Activated naive CD8-positive, alpha-beta T cell treated with anti-CD3 and anti-CD28 coated beads, Interleukin-2, amount 50 U/mL, for 24 hours (primary cell): ENCODE measurements at places on chromosomes 12 and 14.

GRCh38 chr14:88321692-88322503 lies 1.2 kb downstream of the KCNK10 start:
- DNase-seq: no peak

DNA sequence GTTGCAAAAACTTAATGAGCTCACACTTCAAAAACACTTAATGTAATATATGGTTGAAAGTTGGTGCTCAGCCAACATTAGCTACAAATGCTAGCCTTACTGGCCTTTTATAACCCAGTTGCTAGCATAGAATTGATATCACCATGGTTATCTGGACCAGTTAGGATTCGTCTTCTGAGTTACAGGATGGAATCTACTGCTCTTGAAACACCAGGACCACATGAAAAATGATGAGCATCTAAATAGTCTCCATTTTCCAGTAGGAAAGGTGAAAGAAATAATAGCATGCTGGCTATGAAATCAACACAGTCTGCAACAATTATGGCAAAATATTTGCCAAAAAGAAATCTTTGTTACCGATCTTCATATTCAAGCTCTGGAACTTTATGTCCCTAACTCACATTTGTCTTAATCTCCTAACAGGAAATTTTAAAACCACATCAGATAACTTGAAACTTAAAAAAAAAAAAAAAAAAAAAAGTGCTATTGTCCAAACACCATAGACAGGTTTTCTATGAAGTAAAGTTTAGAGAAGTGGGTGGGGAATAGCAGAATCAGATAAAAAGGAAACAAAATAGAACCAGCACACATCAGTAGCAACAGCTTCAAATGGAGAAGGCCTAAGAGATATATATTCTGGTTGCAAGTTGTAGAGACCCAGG lies 12.6 kb upstream of the CD69 start:
- no peak for DNase-seq

DNA sequence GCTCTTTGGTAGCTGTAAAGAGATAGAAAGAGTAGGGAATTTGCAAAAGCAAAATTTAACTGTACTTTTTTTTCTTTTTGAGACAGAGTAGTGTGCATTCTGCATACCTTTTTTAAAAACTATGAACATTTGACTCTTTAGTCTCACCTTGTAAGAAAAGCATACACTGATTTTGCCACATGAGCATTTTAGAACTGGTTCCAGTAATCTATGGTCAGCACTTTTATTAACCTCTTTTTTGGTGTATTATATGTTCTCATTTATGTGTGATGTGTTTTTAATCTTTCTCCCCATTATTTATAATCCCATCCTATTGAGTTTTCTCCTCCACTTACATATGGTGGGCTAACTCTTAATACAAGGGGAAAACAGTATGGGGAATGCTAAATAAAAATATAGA lies 1111.4 kb downstream of the FLRT2 start:
- no peak for DNase-seq

- DNase-seq: no peak
Observed at GRCh38 chr12:87280893-87281292, 748.3 kb downstream of the C12orf50 start.

GRCh38 chr12:29655861-29656260 lies 127.9 kb downstream of the TMTC1 start:
- no peak for DNase-seq

- DNase-seq: no peak
Observed at GRCh38 chr12:132583411-132583710, 27.0 kb downstream of the LRCOL1 start.

DNA sequence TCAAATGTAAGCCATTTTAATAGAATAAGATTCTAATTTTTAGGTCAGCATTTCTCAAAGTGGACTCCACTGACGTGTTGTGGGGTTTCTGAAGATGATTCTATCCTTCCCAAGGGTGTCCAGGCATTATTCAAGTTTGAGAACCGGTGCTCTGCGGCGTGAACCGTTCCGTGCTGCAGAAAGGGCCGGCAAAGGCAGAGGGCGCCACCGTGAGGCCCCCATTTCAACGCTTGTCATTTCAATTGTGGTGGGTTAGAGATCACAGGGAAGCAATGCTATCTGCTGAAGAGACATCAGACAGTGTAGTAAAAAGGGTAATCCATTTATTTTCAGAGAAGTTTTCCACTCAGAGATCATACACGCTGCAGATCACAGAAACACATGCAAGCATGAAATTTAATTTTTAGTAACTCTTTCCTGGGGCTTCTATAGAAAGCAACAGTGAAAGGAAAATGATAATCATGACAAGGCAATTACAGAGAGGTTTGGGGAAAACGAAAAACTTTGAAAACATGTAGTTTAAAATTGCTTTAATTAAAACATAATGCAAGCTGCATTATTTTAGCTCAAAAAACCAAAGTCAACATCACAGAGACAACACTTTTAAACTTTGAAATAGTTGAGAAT lies 201.7 kb downstream of the EXOC5 start:
- peak; percentile 44 for DNase-seq

DNA sequence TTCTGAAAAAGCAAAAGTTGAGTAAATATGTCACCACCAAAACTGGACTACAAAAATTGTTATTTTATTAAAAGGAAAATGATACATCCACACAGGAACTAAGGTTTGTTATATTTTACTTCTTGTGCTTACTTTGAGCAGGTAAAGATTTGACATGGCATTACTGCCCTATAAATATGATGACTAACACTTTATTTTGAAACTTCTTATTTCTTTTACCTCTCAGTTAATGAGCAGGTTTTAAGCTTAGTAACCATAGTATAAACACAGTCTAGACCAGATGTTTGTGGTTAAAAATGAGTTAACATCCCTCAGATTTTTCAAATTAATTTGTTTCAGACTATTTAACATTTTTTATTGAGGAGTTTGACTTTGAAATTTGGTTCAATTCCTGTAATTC lies 862.5 kb upstream of the USP15 start:
- no peak for DNase-seq

- no peak for DNase-seq
Observed at GRCh38 chr14:95402578-95402977, 82.9 kb upstream of the CLMN start.

GRCh38 chr12:87094356-87094755 lies 838.2 kb upstream of the MGAT4C start:
- no peak for DNase-seq

DNA sequence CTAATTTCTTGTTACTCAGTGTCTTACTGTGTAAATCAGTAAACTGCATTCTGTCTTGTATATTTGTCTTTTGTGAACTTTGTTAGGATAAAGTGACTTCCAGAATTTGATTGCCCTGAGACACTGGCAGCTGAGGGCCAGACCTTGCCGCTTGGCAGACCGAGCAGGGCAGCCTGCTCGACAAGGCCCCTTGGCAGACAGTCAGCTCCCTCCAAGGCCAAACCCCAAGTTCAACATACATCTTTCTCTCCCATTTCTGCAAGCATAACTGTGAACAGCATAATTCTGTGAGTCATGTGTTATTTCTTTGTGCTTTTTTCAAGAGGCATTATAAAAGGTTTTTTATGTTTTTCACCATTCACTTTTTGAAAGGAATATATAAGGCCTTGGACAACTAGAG lies 39.2 kb upstream of the BMAL2 start:
- DNase-seq: no peak

GRCh38 chr14:86179980-86180379 lies 650.0 kb downstream of the FLRT2 start:
- no peak for DNase-seq

DNA sequence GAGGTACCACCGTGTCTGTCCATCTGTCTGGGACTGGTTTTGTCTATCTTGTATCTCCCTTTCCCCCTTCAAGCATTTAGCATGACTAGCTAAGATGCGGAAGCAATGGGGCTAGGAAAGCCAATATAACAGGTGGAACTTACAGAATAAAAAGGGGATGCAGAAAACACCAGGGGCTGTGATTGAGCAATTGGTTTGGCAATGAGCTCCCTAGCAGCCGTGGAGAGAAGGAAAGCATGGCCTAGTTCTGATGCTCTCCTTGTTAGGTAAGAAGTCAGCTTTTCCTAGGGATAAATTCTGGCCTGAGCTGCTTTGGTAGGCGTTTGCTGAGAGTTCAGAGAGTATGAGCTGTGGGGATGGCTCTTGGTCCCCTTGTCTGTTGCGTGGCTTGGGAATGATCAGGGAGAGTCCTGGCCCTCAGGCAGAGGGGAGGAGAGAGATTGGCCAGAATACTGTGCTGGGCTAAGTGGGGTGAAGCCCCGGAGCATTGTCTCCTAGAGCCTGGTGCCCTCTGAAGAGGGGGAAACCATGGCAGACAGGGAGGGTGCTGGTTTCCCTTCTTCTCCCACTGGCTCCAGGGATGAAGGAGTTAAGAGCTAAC lies 7.1 kb downstream of the SETD1B start:
- no peak for DNase-seq

DNA sequence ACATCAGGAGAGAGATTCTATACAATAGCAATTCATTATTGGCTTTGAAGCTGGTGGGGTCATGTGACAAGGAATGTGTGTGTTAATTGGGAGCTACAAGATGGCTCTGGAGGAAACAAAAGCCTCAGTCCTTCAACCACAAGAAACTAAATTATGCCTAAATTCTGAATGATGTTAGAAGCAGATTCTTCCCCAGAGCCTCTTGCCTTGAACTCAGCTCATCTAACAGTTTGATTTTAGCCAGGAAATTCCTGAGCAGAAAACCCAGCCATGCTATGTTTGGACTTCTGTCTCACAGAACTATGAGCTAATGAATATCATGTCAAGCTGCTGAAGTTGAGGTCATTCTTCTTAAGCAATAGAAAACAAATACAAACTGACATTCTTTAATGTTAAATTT lies 274.7 kb downstream of the SLC6A15 start:
- no peak for DNase-seq

DNA sequence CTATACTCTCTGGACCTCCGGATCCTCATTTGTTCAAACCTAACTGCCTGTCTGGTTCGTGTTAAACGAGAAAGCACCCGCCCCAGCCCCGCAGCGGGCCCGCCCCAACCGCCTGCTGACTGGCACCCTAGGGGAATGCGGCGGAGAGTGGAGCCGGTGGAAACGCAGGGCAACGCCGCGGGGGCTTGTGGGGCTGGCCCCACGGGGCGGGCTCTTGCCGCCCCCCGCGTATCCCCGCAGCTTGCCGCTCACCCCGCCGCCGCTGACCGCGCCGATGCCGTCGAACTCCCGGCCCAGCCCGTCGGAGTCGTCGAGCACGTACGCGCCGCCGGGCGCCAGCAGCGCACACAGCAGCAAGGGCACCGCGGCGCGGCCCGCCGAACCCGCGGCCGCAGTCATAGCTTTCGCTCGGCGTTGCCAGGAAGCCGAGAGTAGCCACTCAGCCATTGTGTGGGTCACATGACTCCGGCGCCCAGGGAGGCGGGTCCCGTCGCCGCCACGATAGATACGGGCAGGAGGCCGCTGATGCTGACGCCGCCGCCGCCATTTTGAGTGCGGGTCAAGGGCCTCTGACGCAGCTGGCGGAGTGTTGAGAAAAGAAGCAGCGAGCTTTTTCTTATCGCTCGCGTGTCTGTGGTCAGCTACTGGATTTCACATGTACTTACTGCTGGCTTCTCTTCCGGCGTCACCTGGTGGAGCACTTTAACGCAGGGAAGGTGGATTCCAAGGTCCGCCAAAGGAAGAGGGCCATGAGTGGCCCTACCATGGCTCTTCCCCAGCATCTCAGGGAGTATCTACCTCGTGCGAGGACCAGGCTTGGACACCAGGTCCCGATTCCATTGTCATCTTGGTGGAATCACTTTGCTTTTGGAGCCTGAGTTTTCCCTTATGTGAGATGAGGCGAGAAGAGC lies at the start of gene GALC:
Gene GALC (minus strand): TSS at position 465 of the 911 bp plus-strand sequence. CDS start 18 bp downstream, at position 447.
- peak; percentile 94 for DNase-seq

DNA sequence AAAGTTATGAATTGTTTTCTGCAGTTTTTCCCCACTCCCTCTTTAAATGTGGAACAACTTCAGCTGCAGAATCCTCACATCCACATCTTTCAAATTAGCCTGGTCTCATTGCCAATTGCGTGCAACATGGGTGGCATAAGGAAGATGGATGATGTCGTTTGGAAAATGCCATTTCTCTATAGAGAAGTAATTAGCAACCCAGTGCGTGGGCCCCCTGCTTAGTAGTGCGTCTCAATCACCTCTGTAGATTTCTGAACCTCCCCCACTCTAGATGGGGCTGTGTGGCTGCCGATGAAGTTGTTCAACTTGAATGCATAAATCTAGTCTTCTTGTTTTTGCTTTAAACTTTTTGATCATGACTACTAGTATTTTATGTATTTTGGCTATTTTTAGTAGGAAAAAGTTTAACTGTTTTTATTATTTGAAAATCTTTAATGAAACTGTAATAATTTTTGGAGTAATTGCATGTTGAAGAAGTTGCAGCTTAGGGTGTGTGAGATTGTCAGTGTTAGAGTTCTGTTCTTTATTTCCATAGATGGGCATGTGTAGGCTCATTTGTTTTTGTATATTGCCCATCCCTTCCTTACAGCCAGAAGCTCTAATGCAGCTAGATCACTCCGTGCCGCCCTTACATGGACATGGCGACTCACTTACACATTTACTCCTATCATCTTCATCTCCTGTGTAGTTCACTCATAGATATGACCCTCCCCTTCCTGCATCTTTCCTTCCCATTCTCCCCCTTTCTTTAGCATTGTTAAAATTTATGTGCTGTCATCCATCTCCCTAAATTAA lies 358.2 kb downstream of the DIO2 start:
- DNase-seq: no peak

- no peak for DNase-seq
Observed at GRCh38 chr12:104448031-104448430, 8.7 kb upstream of the CHST11 start.

DNA sequence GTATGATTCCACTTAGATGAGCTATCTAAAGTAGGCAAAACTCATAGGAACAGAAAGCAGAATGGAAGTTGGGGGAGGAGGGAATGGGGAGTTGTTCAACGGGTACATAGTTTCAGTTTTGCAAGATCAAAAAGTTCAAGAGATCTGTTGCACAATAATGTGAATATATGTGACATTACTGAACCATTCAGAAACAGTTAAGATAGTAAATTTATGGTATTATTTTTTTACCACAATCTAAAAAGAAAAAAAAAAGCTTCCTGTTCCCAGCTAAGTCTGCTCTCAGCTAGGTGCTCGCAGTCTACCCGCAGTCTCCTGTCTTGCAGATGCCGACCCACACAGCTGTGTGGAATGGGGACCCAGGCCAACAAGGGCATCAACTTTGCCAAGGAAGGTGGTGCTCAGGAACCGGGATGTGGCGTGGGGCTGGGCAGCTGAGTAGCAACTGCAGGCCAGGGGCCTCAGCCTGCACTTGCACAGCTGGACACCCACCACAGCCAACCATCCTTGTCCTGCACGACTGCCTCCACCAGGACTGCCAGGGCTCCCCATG lies 15.3 kb upstream of the ANO6 start:
- DNase-seq: no peak

- DNase-seq: peak; percentile 41
Observed at GRCh38 chr12:45726603-45727300, 2.8 kb upstream of the ARID2 start.

GRCh38 chr12:20368651-20369304 lies 441 bp downstream of the PDE3A start:
- DNase-seq: no peak

DNA sequence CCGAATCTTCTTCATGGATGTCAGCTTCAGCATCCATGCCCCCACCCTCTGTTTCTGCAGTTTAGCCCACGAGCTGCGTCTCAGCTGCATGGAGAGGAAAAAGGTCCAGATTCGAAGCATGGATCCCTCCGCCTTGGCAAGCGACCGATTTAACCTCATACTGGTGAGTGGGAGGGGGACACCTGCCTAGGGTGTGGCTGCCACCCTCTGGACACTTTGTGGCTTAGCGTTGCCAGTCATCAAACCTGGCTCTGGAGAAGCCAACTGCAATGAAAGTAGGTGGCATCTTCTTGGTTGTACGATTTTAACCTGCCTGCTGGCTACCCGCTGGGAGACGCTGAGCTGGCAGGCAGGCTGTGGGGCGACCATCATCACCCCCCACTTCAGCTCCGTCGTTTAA lies 16.7 kb downstream of the DCAF4 start:
- no peak for DNase-seq
